ENCODE measurements at places on chromosomes 16 and 17.

DNA sequence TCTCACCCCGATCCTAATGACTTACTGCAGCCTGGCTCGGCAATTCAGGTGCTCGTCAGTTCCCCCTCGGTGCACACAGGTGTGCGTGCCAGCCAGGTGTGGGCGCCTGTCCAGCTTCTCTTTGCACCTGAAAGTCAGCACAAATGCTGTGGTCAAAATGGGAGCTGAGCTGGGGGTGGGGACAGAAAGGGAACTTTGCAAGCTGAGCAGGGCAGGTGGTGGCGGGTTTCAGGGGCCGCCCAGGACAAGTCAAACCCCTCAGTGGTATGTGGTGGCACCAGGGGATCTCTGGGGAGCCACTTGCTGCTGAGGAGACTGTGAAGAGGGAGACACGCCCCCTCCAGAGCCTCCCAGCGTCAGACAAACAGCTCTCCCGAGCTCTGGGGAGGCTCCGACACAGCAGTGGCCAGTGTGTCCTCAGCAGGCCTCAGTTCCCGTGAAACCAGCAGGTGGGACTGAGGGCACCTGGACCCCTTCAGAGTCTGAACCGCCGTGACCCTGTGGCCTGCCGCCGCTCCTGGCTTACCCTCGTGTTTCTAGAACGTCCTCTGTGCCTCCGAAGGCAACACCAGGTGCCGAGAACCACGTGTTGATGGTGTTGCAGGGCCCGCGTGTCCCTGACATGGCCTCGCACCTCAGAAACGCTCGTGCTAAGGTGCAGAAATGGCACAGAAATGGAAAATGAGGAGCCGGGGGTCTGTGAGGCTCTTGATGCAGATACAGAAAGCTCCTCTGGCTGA lies 233.5 kb upstream of the TNRC6C start:
- DNase-seq, result no peak

- no peak for DNase-seq
Measured at GRCh38 chr17:82489117-82489516, 30.4 kb upstream of the FOXK2 start.

DNA sequence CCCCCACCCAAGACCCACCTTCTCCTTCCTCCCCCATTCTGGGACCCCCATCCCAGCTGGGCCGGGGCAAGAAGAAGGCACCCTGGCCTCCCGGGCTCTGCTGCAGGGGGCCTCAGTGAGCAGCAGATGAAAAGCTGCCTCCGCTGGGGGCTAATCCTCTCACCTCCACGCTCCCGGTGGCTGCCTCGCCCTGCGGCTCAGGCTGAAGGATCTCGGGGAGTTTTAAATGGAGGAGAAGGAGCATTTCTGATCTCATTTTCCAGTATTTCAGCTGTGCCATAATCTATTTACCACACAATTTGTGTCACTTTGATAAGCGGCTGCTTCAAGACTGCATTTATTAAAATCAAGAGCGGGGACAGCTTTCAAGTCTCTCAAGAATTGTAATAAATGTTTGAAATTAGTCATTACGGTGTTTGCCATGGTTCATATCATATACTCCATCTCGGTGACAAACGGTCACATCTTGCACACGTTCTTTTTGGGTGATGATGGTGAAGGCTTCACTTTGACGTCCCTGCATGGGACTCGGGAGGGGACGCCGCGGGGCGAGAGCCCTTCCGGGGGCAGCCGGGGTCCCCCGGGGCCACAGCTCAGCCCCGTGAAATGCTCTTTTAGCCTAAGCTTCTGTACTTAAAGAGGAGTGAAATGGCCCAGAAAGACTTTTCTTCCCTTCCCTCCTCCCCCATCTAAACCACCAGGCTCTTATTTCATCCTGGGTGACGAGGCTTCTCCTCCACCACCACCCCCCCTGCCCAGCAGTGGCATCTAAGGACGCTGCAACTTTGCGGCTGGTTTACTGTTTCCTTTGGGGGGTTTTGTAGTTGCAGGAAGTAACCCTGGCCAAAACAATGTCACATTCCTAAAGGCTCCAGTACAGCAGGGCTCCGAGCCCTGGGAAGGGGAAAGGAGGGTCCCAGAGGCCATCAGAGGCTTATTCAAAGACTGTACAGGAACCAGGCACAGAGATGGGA lies 313.1 kb upstream of the TNRC6C start:
- no peak for DNase-seq

GRCh38 chr17:34420254-34420766 lies 57.3 kb upstream of the CCL1 start:
- DNase-seq, result peak; percentile 56

DNA sequence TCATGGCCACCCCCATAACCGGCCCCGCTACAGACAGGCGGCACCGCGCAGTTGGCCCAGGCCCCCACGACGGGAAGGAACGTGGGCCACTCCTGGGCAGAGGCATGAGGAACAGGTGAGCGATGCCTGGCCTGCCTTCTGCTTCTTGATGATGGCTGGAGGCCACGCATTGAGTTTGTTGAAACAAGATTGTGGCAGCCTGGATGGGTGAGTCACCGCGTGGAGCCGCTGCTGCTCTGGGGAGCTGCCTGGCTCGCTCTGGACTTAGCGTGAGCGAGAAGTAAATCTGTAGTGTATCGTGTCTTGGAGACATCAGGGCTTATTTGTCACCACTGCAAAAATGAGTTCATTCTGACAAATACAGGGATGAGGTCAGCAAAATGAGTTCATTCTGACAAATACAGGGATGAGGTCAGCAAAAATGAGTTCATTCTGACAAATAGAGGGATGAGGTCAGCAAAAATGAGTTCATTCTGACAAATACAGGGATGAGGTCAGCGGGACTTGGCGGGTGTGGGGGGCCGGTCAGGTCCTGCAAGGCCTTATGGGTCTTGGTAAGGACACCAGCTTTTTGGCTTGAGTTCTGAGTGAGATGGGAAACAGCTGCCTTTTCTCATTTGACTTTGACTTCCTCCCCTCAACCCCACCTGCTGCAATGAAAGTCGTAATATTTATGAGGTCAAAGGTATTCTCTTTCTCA lies 93.0 kb downstream of the SEC14L1 start:
- DNase-seq, result peak; percentile 25

- DNase-seq, result no peak
Measured at GRCh38 chr17:32323811-32324491, 18.0 kb downstream of the C17orf75 start.

All from Panc1 (cell line).